ENCODE measurements at places on chromosomes 2 and 18.

GRCh38 chr2:224999754-225000153 is 42.5 kb downstream of the DOCK10 start:
- no peak for DNase-seq

DNA sequence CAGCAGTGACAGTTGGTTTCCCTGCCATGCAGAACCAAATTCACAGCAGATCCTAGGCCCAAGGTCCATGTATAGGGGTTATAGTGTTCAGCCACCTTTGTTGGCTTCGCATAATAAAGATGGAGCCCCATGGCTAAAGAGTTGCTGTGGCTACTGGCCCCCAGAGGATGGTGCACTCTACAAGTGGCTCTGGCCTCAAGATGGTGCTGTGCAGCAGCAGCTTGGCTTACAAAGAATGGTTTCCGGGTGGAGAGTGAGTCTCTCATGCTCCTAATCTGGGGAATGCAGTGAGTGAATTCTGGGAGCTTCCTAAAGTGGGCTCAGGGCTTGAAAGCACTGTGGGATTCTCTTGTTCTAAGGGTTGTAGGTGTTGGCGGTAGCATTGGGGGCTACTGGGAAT is 1199.7 kb downstream of the CNTNAP5 start:
- DNase-seq = no peak

- DNase-seq = no peak
These were observed 179.7 kb downstream of the TRIB2 start for GRCh38 chr2:12896318-12896982.

- no peak for DNase-seq
These were observed 91.2 kb downstream of the SLC8A1 start for GRCh38 chr2:40360652-40361051.

DNA sequence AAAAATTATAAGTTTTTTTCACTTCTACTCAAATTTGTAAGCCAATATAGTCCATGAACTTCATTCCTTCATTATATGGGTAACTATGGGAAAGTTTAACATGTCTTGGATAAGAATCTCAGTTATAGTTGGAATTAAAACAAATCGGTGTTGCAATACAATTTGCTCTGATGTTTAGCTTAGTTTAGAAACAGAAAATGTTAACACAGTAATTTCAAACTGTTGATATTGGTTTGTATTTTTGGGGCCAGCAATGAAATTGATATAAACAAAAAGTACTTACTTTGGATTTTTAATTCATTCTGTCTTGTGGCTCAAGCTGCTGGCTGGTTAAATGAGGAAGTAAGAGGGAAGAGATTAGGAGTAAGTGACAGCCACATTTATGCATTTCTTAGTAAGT is 368.5 kb upstream of the NT5C1B start:
- no peak for DNase-seq

DNA sequence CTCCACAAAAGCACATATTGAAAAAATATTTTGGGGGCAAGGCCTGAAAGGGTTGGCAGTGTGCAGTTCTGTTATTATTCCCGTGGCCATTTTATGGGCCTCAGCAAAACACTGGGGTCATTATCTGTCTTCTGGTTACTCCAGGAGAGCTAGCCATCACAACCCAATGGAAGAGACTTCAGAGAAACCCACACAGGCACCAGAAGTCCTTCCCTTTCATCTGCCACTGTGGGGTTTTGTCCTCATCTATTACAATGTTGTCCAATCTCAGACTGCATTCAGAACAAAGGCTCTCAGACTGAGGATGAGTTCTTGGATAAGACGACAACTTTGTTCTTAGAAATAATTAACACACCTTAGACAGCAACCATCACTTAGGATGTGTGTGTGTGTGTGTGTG is 98.4 kb downstream of the PIEZO2 start:
- DNase-seq = no peak

- DNase-seq = no peak
These were observed 60.6 kb downstream of the CCDC74A start for GRCh38 chr2:131588152-131588873.

GRCh38 chr2:202064171-202064880 is 8.7 kb upstream of the KIAA2012 start:
- no peak for DNase-seq

DNA sequence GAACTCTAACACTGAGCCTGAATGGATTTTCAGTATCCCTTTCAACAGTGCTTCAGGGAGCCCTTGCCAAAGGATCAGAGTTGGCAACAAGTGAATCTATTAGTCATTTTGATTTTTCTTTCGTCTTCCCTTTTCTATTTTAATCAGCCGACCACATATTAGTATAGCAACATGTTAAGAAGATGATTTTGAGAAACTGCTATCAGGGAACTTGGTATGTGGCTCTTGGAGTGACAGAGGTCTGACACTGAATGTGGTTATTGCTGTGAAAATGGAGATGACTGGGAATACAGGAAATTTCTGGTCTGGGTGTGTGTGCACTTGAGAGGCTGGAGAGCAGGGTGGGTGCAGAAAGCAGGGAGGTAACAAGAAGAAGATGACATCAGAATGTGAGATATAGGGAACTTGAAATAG is 28.7 kb upstream of the IL1RL1 start:
- no peak for DNase-seq

DNA sequence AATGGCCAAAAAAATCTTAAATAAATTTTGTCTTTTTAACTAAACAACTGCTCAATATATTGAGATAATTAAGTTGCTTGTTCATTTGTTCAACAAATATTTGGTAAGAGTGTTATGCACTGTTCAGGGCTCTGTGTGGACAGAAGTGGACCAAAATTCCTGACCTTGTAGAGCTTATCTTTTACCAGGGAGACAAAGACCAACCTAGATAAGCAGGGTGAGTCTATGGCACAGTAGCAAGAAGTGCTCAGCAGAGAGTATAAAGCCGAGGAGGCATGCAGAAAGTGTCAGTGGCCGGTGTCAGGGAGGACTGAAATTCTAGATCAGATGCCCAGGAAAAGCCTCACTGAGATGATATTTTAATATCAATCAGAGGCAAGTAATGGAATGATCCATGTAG is 2.6 kb downstream of the RAB27B start:
- no peak for DNase-seq

DNA sequence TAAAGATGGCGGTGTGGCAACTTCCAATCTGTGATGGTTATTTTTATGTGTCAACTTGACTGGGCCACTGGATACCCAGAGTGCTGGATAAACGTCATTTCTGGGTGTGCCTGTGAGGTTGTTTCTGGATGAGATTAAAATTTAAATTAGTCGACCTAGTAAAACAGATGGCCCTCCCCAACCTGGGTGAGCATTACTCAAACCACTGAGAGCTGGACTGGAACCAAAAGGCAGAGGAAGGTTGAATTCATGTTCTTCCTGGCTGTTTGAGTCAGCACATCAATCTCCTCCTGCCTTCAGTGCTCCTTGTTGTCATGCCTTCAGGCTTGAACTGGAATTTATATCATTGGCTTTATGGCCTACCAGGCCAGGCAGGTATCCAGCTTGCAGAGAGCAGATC is 190.8 kb upstream of the RGPD4 start:
- no peak for DNase-seq

DNA sequence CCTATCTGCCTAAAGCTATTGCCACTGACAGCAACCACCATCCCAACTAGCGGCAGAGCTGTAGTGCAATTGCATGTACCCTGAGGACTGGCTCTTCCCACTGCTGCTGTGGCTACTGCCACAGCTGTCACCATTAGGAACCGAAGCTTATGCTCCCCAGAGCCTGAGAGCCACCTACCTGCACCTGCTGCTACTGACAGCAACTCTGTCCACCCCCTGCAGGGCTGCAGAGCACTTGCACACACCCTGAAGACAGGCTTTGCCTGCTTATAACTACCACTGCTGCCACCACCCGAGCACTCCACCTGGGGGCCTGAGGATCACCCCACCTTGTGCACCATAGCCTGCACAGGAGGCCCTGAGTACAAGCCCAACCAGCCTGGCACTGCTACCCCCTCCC is 217.6 kb upstream of the FOSL2 start:
- DNase-seq = peak; percentile 15

- DNase-seq = no peak
These were observed 62.9 kb downstream of the MSTN start for GRCh38 chr2:189999661-190000060.

- DNase-seq = no peak
These were observed 73.1 kb upstream of the ZNF521 start for GRCh38 chr18:25425024-25425423.

- DNase-seq = no peak
These were observed 277 bp upstream of the INPP1 start for GRCh38 chr2:190343089-190343535.

- DNase-seq = no peak
These were observed 25.9 kb downstream of the ROCK1 start for GRCh38 chr18:21085579-21086166.

DNA sequence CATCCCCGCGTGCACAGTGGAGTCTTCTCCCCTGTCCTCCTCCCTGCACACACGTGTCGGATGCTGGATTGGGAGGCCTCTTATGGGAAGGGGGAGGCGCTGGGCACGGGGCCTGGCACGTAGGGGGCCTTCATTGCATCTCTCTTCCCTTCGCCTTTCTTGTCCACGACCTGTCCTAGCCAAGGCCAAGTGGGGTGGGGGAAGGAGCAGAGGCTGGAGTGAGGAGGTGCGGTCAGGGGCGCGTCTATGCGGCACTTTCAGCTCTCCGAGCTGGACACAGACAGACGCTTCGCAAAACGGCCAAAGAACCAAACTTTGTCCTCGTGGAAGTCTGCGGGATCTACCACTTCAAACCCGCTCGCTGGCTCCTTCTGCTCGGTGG is 13.4 kb downstream of the ALPG start:
- no peak for DNase-seq

DNA sequence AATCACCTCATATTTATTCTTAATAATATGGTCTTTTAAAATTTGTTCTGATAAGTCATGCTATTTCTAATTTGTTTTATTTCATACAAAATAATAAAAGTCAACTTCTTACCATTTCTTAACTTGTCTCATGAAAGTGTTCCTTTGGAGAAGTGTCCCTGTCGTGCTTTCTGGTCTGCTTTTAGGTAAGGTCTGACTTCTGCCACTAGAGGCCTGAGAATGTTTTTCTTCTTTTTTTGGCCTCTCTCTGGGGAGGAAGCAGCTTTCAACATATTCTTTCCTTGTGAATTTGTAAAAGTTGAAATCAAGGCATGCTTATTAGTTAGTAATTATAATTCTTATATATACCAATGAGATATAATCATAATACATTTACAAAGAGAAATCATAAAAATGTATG is 39.4 kb downstream of the MAP2 start:
- no peak for DNase-seq

- no peak for DNase-seq
These were observed 52.3 kb upstream of the SNTG2 start for GRCh38 chr2:898319-898718.

DNA sequence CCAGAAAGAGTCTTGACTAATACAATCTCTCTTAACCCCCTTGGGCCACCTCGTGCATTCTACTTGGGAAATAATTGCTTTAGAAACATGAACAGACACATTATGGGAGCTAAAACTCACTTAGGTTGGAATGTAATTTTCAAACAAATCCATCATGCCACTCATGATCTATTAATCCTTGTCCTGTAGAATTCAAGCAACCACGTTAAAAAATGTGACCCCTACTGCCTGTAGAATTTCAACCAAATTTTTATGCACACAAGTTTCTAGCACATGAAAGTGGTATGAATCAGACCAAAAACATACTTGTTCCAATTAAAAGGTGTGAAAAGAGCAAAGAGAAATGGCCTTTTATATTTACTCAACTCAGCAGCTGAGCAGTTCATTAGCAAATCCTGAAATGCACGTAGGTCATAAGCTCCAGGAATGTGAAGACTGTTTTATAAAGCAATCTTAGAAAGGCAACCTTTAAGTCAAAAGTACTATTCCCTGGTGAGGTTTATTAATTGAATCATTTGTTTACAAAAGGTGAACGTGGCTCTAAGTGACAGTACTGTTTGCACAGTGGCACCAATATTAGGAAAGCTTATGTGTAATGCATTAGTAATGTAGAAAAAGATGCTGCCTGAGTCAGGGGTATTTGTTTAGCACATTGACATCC is 459.4 kb upstream of the UBE2E3 start:
- no peak for DNase-seq

DNA sequence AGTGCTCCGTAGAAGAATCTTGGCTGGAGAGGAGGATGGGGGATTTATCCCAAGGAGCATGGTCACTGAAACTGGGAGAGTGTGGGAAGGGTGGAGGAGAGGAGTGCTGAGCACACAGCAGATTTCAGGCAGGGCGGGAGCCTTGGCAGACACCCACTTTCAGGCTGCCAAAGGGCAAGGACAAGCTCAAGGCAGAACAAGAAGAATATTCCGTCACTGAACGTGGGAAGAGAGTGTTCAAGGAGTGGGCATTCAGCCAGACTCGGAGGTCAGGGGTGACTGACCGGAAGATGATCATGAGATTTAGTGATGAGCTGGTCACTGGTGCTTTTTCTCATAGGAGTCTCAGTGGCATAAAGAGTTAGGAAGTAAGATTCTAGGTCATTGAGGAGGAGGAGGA is 136.2 kb upstream of the RASGRP3 start:
- no peak for DNase-seq

DNA sequence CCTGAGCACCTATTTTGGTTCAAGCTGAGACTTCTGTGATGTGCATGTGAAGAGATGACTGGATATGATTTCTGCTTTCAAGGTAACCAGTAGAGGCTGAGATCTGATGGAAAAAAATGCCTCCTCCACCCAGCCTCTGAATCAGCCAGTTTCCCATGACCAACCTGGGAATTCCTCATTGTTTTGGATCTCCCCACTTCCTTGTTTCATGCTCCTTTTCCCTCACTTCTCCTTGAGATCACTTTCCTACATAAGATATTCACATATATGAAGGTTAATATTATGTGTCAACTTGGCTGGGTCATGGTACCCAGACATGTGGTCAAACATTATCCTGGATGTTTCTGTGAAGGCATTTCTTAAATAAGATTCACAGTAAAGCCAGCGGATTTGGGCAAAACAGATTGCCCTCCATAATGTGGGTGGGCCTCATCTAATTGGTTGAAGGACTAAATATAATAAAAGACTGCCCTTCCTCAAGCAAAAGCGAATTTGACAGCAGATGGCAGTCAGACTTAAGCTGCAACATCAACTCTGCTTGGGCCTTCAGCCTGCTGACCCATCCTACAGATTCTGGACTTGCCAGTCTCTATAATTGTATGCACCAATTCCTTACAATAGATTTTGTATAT is 379.4 kb downstream of the TNS1 start:
- DNase-seq = no peak

DNA sequence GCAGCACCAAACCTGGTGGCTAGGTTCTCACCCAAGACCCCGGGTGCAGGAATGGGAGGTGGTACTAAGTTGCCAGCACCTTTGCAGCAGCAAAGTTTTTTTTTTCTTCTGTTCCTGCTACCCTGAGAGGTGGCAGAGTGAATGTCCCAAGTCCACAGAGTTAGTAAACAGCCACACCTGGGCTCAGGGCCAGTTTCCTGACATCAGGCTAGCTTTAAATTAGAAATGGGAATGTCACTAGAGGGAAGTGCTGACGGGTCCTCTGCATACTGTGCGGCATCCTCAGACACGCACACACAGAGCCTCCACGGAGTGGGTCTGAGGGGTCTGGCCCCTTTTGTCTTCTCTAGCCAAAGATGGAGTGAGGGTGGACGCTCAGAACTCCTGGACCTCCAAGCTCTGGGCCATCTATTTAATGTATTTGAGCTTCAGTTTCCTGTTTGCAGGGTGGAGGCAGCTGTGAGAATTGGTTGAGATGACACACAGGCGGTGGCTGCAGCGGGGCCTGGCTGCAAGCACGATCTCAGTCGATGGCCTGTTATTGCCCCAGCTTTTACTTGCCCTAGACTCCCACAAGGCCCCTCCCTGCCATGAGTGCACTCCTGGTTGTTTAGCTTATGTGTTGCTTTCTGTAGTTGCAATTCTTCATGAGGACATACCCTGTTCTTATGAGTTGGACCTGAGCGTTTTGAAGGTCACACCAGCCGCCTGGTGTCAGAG is 751.4 kb upstream of the HS6ST1 start:
- no peak for DNase-seq

Measured in NCI-H2171 (cell line).